ENCODE measurements at places on chromosomes 5 and 9. TPM values are rescaled to one million over a fixed set of nuclear protein-coding genes. Genes with fewer than 3 reads are reported as not detected.

PAX5 gene
- not detected for total RNA-seq

PDE4D gene
- 37.2 TPM for total RNA-seq

CD274 gene
- 6.6 TPM for total RNA-seq

MARVELD2 gene
- total RNA-seq: 28.6 TPM

GRCh38 chr9:13139641-13140171 lies 139.8 kb downstream of the MPDZ start:
- peak; percentile 79 for DNase-seq

DEPDC1B gene
- total RNA-seq: 10.6 TPM

GRIN1 gene
- not detected for total RNA-seq

- no peak for DNase-seq
Measured at GRCh38 chr5:38776149-38776896, 69.5 kb upstream of the OSMR start.

SV2C gene
- 0.04 TPM for total RNA-seq
